GOT3 (cell line): ENCODE measurements at places on chromosomes 11 and 22.

GRCh38 chr11:45771193-45771565 is 33.8 kb upstream of the SLC35C1 start:
- no peak for DNase-seq

- DNase-seq: no peak
Observed at GRCh38 chr22:43434928-43435311, 23.1 kb downstream of the MPPED1 start.

- DNase-seq: no peak
Observed at GRCh38 chr11:95568281-95568680, 221.3 kb downstream of the FAM76B start.

DNA sequence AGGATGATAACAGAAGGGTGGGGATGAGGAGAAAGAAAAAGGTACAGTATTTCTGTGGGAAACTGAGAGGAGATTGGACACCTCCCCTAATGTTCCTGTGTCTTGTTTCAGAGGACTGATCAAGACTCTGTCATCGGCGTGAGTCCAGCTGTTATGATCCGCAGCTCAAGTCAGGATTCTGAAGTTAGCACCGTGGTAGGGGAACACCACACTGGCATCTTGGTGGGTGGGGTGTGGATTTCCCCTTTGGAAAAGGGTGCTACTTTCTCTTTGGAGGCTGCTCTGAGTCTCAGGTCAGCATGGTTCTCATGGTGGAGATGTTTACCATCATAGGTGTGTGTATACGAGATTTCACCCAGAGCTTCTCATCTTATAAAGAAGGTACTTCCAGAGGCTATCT is 25.5 kb downstream of the MADD start:
- DNase-seq: no peak

GRCh38 chr11:78420255-78420764 is 2.7 kb upstream of the GAB2 start:
- DNase-seq: no peak

- DNase-seq: no peak
Observed at GRCh38 chr11:16364254-16364653, 7.9 kb upstream of the SOX6 start.

DNA sequence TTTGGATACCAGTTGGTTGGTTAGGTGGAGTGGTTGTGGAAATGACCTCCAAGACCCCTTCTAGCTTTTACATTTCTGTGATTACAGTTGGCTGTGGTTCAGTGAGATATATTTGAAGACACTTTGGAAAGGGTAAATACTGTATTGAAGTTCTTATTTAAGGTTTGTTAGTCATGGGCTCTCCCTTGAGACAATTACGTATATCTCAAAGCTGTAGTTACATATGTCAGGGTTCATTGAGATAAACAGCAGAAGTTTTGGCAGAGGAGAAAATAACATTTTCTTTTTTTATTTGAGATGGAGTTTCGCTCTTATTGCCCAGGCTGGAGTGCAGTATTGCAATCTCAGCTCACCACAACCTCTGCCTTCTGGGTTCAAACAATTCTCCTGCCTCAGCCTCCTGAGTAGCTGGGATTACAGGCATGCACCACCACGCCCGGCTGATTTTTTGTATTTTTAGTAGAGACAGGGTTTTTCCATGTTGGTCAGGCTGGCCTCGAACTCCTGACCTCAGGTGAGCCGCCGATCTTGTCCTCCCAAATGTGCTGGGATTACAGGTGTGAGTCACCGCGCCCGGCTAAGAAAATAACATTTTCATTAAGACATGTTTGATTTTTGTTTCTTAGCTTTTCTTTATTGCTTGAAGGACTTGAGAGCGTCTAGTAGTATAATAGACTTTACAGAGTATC is 1.9 kb downstream of the RNF121 start:
- no peak for DNase-seq

- no peak for DNase-seq
Observed at GRCh38 chr11:57487920-57488659, 27.4 kb downstream of the SLC43A1 start.

- no peak for DNase-seq
Observed at GRCh38 chr11:13318498-13319295, 41.1 kb downstream of the BMAL1 start.

DNA sequence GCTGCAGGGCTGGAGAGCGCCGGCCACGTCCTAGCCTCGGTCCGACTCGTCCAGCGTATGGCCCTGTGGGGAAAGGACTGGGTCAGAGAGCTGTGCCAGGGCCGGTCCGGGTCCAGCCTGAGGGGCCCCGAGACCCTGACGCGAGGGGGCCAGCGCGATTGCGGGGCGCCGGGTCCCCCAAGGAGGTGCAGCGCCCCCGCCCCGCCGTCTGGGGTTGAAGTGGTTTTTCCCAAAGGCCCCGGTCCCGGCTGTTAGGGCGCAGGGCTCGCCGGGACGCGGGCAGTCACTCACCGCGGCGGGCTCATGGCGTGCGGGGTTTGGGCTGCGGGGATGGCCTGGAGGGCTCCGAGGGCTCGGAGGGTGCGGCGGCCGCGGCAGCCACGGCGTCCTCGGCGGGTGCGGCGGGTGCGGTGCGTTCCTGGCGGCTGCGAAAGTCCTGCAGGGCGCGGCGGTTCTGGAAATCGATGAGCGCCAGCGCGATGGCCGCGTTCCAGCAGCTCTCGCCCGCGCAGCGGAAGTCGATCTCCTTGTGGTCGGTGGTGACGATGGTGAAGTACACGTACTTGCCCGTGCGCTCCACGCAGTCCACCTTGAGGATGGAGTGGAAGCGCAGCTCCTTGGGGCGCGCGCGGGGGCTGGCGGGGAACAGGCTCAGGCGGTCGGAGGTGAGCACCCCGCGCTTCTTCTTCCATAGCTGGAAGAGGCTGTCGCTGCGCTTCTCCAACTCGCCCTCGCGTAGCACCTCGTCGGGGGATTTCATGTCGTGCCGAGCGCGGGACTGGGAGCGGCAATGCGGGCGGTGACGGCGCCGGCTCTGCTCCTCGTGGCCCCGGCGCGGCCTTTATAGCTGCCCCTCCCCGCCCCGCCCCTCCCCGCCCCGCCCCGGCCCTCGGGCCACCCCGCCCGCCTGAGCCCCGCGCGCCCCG is at the start of gene PHLDA2:
Gene PHLDA2 (minus strand): TSS at position 816 of the 926 bp plus-strand sequence. CDS start 56 bp downstream, at position 760.
- DNase-seq: no peak

GRCh38 chr11:26929806-26930517 is 64.0 kb upstream of the FIBIN start:
- no peak for DNase-seq

- no peak for DNase-seq
Observed at GRCh38 chr11:19724765-19725164, 12.1 kb downstream of the NAV2 start.

- DNase-seq: no peak
Observed at GRCh38 chr11:124331873-124332272, 11.9 kb upstream of the OR8D2 start.

- no peak for DNase-seq
Observed at GRCh38 chr11:69799582-69799981, 19.6 kb downstream of the FGF3 start.

DNA sequence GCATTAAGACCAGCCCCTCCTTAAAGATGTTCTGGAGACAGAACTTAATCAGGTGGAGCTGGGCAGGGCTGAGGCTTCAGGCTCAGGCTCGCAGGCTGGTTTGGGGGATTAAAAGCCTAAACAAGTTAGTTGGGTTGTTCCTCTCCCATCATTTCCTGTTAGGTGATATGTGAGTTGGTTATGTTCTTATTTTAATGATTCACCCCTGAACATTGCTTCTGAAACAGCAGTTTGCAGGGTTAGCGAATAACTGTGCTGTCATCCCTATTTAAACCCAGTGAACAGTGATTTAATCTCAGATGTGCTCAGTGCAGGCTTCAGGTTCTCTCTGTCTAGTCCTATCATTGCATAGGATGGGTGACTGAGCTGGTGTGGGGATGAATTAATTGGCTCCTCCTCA is 47.4 kb upstream of the BIRC3 start:
- no peak for DNase-seq

GRCh38 chr11:117735350-117735977 is 61.6 kb downstream of the DSCAML1 start:
- DNase-seq: no peak

GRCh38 chr22:47354668-47355387 is 592.4 kb downstream of the TBC1D22A start:
- DNase-seq: no peak

- no peak for DNase-seq
Observed at GRCh38 chr11:65606876-65607613, 7.0 kb downstream of the MAP3K11 start.

DNA sequence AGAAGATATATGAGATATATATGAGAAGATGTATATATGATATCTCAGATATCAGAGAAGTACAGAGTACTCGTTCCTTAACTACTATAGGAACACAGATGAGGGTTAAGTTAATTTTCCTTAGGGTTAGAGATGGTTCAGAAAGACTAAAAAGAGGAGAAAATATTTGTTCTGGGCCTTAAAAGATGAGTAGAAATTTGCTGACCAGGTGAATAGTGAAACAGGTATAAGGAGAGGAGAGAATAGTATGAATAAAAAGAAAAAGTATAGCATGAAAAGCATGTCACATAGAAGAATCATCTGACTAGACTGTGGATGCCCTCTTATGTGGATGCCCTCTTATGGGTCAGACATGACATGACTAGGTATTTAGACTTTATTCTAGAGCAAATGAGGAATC is 6.3 kb upstream of the RAB39A start:
- DNase-seq: no peak

GRCh38 chr22:19092725-19093124 is 29.5 kb downstream of the DGCR2 start:
- DNase-seq: no peak

GRCh38 chr11:5507177-5507932 is 2.4 kb downstream of the UBQLN3 start:
- no peak for DNase-seq

DNA sequence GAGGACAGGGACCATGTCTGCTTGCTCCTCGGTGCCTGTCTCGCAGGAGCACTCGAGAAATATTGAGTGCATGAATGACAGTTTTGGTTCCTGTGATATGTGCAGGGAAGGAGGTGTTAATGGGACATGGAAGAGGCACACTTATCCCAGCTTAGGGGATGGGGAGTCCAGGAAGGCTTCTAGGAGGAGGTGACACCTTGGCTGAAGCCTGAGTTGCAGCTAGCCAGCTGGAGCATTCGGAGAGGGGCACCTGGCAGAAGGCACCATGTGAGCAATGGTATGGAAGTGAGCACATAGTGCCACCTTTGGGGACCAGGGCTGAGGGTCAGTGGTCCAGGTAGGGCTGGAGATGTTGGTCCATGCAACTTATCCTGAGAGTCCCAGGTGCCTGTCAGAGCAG is 18.9 kb downstream of the SGSM1 start:
- DNase-seq: no peak

DNA sequence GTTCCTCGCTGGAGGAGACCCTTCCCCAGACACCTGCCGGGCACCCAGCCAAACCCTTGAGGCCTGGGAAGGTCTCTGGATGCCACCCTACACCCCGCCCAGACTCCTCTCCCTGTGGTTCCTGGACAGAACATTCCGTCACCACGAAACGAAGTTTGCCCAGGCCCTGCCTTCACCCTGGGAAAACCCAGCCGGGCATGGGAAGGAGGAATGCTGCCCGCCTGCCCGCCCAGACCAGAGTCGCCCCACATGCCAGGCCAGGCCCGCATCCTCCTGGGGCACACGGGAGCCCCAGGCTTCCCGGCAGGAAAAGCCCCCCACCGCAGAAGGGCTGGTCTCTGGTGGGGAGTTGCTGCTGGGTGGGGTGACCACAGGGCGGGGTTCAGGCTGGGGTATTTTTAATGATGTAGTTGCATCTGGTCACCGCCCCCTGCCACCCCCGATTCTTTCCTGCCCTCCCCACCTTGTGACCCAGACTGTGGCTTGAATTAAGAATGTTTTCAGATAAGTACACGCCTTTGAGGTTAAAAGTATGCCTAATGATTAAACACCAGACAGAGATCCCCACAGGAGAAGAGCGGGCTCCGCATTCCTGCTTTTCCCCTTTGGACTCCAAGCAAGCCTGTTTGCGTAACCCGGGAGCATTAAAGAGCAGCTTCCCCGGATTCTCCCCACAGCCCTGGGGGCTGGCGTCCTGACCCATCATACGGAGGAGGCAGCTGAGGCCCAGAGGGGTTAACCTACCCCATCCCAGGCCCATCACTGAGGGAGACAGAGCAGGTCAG is 44.6 kb upstream of the PPARA start:
- no peak for DNase-seq

GRCh38 chr11:79208126-79208525 is 232.7 kb downstream of the TENM4 start:
- no peak for DNase-seq
